ENCODE measurements at places on chromosomes 3 and 15.

DNA sequence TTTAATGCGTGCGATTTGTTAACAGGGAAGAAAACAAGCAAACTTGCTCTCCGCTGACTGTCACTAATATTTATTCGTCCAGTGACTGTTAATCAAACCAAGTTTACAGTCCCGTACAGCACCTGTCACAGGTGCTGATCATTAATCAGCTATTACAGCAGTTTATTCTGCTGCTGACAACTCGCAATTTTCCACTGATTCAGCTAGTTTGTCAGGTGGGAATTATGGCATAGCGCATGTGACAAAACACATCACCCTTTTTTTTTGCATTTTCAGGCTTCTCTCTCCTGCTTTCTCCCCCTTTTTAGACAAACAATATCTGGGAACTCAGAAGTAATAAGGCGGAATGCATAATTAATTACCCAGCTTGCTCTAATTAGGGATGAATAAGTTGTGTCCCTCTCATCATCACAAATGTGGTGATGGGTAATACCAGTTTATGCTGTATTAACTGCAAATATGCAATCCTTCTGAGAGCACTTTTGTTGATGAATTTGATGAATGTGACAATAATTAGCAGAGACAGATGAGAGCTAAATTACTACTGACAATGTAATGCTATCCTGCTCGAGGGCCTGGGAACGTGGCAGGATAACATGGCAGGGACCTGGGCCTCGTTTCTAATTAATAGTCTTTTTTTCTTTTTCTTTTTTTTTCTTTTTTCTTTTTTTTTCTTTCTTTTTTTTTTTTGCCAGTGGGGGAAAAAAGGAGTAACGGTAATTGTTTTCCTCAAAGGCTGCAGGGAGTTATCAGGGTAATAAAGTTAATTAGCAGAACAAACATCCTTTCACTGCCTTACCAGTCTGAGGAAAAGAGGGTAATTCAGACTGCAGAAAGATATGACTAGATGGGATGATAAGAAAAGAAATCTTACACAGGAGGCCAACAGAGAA is 150.3 kb upstream of the SOX2 start:
- DNase-seq = peak; percentile 99

DNA sequence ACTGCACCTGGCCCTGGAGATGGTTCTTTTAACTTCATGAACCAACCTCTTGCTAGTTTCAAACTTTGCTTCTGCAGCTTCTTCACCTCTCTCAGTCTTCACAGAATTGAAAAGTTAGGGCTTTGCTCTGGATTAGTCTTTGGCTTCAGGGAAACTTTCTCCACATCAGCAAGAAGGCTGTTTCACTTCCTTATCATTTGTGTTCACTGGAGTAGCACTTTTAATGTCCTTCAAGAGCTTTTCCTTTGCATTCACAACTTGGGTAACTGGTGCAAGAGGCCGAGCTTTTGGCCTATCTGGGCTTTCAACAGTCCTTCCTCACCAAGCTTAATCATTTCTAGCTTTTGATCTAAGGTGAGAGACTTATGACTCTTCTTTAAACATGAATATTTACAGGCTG is 15.7 kb upstream of the TM2D3 start:
- no peak for DNase-seq

- DNase-seq = no peak
These were observed 51.0 kb downstream of the RLBP1 start for GRCh38 chr15:89170364-89170763.

DNA sequence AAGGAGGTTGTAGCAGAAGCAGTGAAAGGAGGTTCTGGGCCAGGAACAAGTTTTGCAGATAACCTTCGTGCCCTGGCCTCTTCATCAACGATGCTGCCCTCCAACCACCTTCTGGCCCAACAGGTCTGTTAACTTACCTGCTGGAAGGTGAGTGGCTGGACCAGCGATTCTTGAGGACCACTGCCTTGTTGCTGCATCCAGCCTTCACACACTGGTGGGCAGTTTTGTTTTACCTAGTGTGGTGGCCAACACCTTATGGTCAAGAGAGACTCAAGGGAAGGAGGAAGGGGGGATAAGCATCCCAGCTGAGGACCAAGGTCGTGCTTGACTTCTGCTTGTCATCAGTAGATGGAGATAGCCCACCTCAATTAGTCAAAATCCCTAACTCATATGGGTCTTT is 7.8 kb upstream of the MAGEF1 start:
- DNase-seq = no peak

GRCh38 chr3:183265157-183265642 is 12.1 kb downstream of the B3GNT5 start:
- DNase-seq = peak; percentile 81

DNA sequence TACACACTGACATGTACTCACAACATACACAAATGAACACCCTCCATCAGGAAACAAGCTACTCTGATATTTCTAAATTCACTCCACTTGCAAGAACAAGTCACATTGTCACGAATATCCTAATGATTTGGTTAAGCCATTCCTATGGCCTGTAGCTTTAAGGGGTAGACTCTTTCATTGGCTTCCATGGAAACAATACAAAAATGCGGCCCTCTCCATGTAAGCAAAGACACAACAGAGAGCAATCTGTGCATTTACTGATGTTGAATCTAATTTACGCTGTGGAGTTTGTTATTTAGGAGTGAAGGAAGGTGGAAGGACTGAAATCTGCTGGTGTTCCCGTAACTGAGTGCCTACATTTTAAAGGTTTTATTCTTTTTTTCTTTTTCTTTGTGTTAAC is 114.5 kb downstream of the FMN1 start:
- DNase-seq = no peak

- no peak for DNase-seq
These were observed 916.8 kb downstream of the CADM2 start for GRCh38 chr3:85875589-85875988.

DNA sequence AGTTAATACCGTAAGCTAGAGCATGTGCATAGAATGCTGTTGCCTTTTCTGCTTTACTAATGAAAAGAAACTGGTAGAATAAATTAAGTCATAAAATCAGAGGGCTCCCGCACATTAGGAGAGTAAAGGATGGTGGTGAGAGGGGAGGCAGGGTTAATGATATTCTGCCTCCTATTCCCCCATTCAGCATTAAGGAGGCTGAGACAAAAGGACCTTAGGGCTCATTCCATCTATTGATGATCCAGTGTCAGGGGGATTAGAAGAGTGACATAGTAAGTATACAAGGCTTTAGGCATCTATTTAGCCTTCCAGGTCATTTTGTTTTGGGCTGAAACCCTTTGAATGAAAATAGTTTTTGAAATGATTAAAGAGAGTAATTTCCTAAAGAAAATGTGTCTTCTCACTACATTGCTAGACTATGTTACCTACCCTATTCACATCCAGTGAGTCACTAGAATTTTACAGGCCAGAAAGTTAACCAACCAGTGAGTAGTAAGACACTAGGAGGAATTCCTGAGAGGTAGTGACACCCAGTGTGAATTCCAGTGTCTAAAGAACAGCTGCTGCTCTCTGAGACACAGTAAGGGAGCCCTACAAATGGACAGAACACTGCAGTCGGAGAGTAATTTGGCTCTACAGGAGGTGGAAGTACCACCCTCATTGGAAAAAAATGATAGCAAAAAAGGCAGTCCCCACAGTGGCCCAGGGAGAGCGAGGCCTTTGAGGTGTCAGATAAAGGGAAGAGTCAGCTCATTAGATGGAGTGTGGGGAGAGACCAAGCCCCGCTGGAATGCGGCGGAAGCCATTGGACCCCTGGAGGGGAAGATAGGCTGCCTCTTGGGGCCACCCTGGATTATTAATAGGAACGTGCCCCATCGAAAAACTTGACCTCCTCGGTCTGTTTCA is 67.6 kb downstream of the TUSC7 start:
- no peak for DNase-seq

DNA sequence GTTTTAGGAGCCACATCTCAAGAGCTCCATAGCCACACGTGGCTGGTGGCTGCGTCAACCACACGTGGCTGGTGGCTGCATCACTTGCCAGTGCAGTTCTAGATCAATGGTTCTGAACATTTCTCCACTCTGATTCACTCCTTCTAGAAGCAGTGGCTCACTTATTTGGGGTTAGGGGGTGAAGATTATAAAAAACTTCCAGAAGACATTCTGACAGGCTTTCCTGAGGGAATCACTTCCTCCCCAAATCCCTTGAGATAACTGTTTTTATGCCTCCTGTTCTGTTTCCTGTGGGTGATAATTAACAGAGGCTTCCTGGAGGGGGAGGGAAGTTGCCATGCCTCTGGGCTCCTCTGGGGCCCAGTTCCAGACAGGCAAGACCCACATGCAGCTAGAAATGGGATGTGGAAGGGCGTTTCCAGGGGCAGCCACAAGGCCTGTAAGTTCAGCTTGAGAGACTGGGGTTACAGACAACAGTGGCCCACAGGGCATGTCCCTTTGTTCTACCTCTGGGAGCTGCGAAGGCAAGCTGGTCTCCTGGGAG is 23.6 kb downstream of the HEG1 start:
- no peak for DNase-seq

DNA sequence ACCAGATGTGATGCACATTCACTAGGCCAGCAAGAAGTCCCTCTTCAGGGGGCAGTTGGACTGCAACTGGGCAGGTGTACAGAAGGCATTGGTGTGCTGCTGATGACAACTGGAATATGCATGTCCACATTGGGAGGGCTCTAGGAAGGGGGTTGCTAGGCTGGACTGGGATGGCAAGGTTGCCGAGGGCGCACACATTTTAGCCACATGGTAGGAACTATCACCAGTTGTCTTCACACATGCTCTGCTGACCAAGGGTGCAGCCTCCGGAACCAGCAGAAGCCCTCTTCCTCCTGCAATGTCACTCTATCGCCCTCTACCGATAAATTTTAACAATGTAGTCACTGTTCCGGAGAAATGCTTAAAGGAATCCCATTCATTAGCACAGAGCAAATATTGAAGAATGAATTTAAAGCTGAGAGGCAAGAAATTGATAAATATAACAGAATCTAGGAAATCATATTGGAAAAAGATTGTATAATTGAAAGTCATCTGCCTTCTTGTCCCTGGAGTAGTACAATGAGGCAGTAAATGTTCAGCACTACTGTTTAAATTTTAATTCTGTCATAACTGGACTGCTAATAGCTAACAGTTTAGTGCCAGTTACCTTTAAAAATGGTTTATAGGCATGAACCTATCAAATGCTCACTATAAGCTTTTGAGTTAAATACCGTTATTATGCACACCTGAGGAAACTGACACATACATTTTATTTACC is 22.6 kb upstream of the LYSMD4 start:
- peak; percentile 79 for DNase-seq

DNA sequence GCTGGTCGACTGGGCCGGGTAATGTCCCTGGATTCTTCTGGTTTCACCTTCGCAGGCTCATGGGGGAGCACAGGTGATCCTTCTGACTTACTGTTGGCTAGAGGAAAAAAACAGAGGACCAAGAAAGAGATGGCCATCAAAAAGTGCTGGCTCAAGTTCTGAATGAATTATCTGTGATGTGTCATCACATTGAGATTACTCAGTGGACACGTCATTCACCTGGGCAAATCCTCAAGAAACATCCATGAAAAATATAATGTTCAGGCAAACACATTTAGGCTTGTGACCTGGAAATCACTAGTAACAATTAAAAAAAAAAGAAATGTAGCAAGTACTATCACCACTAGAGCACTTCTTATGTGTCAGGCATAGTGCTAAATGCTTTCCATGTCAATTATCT is 81.5 kb upstream of the SLC2A2 start:
- DNase-seq = no peak

DNA sequence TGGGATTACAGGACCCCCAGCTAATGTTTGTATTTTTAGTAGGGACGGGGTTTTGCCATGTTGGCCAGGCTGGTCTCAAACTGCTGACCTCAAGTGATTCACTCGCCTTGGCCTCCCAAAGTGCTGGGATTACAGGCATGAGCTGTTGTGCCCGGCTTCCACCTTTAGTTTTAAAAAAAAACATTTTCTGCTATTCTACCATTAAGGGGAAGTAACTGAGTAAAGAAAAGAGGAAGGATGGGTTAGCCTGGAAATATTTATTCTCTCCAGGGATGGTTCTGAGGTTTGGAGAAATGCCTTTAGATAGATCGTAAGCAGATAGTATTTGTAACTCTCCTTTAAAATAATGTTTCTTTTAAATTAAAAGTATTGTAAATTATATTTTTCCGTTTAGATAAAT is 3.1 kb downstream of the AP4E1 start:
- no peak for DNase-seq

DNA sequence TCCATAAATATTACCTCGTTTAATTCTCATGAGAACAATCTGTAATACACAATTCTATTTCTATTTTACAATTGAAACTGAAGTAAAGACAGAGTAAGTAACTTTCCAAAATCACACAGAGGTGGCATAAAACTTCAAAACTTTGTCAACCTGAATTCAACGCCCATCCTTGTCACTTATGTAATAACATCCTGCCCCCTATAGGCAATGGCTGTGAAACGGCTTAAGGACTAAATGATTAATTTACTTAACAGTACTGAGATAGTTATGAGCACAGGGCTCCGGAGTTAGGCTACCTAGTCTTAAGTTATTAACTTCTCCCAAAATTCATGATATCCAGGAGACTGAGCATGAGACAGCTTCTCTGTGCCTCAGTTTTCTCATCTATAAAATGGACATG is 293.1 kb upstream of the CHRM5 start:
- no peak for DNase-seq

DNA sequence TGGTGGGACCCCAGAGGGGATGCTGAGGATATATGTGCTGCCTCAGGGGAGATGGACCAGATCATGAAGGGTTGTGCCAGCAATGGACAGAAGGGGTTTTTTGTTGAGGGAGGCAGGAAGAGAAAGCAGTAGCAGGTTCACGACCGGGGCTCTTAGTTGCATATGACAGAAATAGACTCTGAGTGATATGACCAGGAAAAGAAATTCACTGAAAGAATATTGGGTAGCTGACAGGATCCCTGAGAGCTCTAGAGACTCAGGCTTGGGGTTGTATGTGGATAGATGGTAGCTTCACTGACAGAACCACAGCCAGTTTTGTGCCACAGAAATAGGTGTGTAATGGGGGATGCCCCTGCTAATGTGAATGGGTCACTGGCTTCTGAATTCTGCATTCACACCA is 241.6 kb downstream of the ZNF621 start:
- DNase-seq = no peak

GRCh38 chr3:5217824-5218595 is 30.5 kb downstream of the EDEM1 start:
- no peak for DNase-seq

DNA sequence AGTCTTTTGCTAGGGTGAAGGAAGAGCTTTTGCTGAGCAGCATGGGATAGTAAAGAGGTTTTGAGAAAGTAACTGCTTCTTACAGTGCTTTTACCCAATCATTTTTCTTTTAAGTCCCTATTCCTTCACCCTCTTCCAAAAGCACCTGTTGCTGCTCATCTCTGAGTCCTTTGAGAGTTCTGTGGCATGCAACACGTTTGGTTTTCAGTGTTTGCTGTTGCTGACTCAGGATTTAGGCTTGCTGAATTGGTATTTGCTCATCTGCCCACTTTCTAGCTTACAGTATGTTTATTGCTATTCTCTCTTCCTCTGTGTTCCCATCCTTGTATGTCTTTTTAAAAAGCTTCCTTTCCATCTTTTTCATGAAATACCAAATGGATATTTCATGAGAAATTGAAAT is 55.9 kb upstream of the THRB start:
- no peak for DNase-seq

GRCh38 chr3:111541391-111541790 is 606 bp upstream of the CD96 start:
- no peak for DNase-seq
